Stimulated activated CD4-positive, alpha-beta T cell treated with anti-CD3 and anti-CD28 coated beads, Interleukin-2, amount 100 ng/mL, for 24 hours (primary cell): ENCODE measurements at places on chromosomes 3 and 15.

DNA sequence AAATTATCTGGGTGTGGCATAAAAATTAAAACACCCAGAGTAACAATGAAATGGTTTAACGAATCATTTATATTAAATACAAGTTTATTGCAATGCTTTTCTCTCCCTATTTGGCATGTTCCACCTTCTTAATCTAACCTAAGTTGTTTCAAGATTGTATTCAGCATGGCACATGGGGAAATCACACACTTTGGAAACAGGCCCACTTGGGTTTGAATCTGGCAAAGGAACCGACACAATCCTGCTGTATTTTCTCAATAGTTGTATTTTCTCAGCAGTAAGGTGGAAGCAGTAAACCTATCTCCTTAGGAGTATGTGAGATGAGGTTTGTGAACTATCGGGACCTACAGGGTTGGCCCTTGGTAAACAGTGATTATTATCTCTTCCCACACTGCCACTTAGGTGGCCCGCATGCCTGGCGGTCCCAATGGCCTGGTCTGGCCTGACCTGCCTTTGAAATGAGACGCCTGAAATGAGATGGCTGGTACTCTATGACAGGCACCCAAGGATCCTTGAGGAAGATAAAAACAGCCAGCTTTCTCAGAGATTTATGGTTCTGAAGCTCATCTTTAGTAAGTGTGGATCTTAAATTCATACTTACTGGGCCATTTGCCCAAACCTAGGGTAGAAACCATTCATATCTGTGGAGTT lies 45.3 kb upstream of the VILL start:
- DNase-seq, result no peak

DNA sequence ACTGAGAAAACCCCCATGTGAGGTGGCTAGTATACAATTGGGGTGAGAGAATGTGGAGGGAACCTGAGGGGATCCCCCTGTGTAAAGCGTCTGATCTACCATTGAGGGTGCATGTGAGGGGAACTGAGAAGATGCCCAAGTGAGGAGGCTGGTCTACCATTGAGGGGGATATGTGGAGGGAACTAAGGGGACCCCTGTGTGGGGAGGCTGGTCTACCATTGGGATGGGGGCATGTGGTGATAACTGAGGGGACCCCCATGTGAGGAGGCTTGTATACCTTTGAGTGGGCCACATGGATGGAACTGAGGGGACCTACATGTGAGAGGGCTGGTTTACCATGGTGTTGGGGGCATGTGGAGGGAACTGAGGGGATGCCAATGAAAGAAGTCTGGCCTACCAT lies 160.8 kb downstream of the FBLN2 start:
- peak; percentile 6 for DNase-seq

- DNase-seq, result no peak
These were observed 2.1 kb upstream of the CHL1 start for GRCh38 chr3:194421-194820.

- DNase-seq, result no peak
These were observed 28.8 kb upstream of the UACA start for GRCh38 chr15:70792171-70792573.

GRCh38 chr15:69092159-69092558 lies 68.3 kb upstream of the GLCE start:
- DNase-seq, result no peak

GRCh38 chr3:134810850-134811249 lies 15.8 kb downstream of the EPHB1 start:
- no peak for DNase-seq

GRCh38 chr3:25355034-25355885 lies 72.8 kb upstream of the RARB start:
- DNase-seq, result no peak

GRCh38 chr3:76859596-76859995 lies 180.3 kb upstream of the ROBO2 start:
- DNase-seq, result no peak

DNA sequence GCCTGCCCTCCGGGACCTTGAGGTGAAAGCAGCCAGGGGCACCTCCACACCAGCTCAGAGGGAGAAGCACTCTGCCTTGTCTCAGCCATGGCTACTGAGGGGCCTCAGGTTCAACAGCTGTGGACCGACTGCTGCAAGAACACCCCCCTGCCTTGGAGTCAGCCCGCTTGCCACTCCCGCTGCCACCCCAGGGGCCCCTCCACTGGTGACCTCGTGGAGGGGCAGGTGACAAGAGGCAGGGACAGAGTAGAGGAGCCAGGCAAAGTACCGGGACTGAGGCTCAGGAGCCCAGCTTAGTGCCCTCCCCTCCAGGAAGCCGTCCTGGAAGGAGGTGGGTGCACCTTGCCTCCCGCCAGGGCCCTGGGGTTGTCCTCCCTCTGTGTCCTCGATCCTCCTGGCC lies 79.6 kb upstream of the RPL32 start:
- no peak for DNase-seq

- no peak for DNase-seq
These were observed 181.3 kb upstream of the CTDSPL start for GRCh38 chr3:37680401-37680800.

DNA sequence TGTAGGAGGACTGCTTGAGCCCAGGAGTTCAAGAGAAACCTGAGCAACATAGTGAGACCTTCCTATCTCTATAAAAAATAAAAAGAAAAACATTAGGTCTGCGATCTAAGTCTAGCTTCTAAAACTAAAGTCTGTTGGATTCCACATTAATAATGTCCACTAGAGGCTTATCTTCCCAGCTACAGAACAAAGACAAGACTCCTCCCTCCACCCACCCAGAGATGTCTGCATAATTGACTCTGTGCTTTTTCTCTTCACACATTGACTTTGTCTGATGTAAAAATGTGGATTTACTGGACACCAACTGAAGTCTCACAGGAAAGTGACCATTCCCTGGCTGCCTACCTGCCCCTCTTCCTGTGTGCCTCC lies 91.8 kb downstream of the ATP10A start:
- no peak for DNase-seq

DNA sequence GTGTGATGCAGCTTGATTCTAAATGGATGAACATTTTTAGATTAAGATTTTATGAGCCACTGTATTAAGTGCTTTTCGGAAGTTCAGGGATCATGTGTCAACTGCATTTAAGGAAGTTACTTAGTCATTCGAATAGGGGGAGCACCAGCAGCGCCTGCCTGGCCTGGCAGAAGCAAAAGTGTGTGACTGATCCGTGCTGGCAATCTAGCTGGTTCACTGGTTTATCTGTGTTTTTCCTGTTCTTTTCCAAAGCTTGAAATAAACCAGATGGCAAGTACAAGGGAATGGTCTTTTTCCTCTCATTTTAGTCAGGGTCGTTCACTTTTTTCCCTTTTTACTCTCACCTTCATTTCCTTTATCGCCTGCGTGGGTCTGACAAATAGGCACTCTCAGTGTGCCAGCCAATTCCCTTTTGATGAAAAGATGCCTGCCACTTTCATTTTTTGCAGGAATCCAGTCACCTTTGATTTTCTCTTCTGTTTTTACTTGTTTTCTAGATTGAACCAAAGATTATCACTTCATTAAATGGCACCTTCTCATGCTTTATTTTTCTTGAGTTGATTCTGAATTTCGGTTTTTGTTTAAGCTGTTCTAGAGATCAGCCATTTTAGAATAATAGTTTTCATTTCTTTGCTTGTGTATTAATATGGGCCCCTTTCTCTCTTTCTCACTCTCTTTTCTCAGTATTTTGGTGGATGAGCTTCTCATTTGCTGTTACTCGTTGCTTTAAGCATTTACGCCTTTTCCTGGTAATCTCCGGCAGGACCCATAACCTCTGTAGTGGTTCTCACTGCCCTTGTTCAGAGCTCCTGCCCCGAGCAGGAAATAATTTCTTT lies 2.8 kb downstream of the ABHD2 start:
- DNase-seq, result peak; percentile 53

DNA sequence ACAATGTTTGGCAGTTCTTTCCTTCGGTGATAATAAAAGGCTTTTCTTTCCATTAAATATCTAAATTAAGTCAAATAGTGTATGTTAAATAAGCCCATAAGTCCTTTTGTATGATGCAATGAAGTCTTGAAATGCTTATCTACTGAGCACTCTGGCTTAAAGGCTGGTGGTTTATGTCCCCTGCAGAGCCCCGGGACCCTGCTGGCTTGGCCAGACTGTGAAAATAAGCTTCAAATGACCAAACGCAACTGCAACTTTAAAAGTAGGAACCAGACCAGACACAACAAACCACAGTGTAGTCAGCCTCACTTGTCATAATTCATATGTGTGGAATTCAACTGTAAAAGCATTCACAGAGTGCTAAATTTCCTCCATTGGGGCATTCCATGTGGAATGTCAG lies 72.5 kb downstream of the FOXP1 start:
- DNase-seq, result no peak

- no peak for DNase-seq
These were observed 94.6 kb downstream of the ZPLD1 start for GRCh38 chr3:102529452-102529851.

DNA sequence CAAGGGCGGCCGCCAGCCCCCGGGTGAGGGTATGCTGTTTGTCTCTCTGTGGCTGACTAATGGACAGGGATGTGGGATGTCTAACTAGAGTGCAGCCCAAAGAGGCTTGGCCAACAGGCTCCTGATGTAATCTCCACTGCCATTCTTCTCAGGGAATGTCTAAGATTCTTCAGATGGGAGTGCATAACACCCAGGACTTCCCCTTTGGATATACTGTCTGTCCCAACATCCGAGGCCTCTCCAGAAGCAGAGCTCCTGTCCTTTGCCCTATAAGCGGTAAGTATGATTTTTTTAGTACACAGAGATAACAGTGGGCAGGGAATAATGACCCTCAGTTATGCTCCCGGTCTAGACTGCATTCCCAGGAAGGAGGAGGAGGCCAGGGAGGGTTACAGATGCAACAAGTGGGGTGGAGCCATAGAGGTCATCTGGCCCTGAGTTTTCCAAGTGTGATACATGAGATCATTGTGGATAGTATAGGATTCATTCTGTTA lies 62.5 kb upstream of the SLCO2A1 start:
- no peak for DNase-seq

- no peak for DNase-seq
These were observed 8.4 kb downstream of the RASL12 start for GRCh38 chr15:65059369-65059750.

- no peak for DNase-seq
These were observed 7.2 kb upstream of the BNIP2 start for GRCh38 chr15:59696332-59696731.

- no peak for DNase-seq
These were observed 139.5 kb upstream of the HACD2 start for GRCh38 chr3:123724306-123724705.

DNA sequence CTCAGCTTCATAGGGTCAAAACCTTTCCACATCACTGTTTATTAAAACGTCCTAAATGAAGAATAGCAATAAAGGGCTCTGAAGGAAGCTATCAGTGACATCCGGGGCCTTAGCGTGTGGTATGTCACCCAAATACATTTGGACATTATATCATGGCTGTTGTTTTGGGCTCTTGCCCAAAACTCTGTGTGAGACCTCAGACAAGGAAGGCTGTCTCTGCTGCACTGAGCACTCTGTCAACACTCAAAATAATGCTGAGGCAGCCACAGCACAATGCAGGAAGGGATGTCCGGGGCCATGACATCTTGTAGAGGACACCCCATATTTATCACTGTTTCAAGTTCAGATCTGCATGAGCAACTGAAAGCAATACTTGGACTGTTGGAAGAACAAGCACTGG lies 293.8 kb upstream of the WNT5A start:
- no peak for DNase-seq

- DNase-seq, result peak; percentile 62
These were observed 96.2 kb upstream of the TRPM1 start for GRCh38 chr15:31197497-31198414.

DNA sequence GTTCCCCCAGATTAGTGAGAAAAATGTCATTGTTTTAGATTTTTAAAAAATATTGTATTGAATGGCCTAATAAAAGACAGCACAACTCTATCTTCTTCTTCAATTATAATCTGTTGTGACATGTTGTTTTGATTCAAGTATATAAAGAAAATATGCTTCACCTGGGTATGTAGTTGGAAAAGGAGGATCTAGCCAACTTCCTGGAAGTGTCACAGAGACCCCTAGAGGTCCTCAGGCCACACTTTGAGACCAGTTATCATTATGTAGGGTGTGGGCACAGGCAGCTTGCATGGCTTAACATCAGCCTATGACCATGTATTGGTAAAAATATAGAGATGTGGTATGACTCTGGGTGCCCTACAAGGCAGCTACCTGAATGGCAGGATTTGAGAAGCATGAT lies 14.7 kb upstream of the RYR3 start:
- no peak for DNase-seq

- no peak for DNase-seq
These were observed 106.6 kb upstream of the IGSF10 start for GRCh38 chr3:151567477-151567876.

- no peak for DNase-seq
These were observed 26.6 kb upstream of the ACAN start for GRCh38 chr15:88776646-88777045.

DNA sequence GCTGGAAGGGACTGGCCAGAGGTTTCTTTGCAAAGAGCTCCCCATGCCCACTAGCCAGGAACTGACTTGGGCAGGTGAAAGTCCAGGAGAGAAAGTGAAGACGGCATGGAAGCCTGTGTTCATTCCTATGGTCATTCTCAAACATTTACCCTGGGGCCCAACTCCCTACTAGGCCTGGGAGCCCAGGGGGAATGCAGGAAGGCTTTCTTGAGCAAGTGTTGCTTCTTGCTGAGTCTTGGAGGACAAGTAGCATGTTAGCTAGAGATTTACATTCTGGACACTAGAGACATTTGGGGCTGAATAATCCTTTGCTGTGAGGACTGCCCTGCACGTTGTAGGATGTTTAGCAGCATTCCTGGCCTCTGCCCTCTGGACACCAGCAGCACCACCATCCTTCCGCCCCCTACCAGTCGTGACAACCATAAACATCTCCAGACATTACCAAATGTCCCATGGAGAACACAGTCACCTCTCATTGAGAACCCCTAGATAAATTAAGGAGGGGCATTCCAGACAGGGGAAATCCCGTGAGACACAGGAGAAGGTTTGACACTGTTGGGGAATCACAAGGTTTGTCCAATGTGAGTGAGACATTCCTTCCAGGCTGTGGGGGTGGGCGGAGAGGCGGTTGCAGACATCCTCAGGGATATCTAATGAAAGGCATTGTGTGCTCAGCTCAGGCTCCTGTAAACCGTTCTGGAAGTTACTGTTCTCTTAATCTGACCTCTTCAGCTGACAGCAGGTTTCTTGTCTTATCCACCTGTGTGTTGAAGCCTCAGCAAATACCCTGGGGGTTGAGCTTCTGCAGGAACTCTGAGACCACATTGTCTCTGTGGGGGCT lies 236.2 kb downstream of the TLE3 start:
- DNase-seq, result no peak

DNA sequence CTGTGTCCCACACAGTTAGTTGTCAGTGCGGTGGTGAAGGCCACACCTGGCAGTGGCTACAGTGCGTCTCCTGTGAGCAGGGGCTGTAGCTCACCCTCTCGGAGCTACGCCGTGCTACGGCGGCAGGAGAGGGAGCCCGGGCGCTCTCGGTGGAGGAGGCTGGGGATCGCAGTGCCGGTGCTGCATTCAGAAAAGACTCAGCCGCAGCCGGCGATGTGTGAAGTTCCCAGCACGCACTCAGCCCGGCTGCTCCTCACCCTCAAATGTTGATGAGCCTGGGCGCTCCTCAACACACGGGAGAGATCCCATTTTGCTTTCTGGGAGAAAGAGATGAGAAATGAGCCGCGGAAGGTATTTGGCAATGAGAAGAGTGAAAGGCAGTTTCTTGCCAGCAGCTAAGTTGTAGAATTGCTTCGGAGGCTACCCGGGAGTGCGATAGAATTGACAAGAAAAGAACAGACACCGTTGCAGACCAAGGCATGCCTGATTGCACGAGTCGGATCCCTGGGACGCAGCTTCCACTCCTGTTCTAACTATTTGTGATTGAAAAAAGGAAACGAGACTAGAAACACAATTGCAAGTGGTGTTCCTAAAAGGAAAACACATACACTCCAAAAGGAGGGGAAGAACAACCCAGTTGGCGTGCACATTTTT lies at the start of gene UNC13C:
UNC13C (plus strand) TSS at position 189 of the 654 bp plus-strand sequence. CDS start 34,463 bp downstream, outside the sequence.
- no peak for DNase-seq
